CD4-positive, CD25-positive, alpha-beta regulatory T cell (primary cell): ENCODE measurements at places on chromosomes 3 and 15.

DNA sequence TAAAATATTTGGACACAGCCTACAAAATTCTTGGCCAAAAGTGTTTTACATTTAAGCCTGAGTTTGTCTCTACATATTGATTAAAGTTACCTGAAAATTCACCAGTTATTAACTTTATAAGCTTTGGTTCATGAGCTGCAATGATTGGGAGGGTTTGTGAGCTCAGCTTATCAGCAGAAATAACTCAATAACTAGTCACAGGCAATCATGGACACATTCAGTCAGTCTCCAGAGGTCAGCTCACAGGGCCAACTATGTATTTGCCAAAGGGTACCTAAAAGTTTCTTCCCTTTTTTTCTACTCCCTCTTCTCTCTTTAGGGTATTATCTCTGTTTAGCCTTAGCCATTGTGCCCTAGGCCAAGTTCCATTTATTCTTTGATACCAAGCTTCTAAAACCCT lies 145.9 kb downstream of the ZPLD1 start:
- DNase-seq, result no peak

DNA sequence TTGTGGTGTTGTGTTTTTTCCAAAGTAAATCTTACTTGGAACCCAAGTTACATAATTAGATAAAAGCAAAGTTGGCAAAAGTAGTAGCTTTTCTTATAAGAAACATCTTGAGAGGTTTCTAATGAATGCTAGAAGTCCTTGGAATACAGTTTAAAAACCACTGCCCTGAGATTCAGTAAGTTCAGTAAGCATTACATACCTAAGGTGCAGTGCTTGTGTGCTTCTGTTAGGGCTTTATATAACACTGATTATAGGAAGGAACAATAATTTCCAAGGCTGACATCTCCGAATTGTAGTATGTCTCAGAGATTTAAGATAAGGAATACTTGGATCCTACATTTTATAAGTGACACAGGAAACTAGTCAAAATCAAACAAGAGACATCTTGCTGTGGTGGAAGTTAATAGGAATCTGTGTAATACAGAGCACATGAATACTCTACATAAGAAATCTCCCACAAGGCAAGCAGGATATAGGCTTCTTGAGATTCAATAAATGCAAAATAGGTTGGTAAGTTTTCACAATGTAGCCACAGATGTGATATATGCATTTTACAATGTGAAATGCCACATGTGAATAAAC lies 268.2 kb downstream of the LSAMP start:
- DNase-seq, result no peak

DNA sequence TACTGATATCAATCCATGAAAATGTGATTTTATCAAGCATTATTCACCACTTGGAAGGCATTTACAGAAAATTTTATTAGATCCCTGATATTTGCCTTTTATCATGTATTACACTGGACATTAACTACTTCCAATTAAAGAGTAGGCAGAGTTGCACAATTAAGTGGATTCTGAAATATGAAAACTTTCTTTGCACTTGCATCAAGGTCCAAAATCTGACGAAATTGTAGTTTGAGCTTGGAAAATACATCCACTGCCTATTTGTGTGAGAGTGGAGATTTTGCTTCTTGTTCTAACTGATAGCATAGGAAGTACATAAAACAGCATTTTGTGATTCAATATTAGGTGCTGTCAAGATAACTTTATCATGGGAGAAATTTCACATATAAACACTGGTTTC lies 49.6 kb upstream of the SLC12A8 start:
- no peak for DNase-seq

DNA sequence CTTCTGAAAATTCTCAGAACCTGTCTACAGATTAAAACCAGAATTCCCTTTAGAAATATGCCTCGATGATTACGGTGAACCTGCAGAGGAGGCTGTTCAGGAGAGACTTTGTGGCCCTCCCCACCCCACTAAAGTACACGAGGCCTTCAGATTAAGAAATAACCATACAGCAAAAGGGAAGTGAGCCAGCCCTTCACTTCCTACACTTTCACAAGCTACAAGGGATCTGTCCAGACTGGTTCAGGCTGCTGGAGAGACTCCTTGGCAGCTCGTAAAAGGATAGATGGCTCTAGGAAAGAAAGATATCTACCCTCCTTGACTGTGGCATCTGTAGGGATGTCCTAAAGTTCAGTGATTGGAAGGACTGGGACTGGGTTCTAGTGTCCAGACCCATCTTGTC lies 102.6 kb downstream of the ALDH1A2 start:
- DNase-seq, result no peak

DNA sequence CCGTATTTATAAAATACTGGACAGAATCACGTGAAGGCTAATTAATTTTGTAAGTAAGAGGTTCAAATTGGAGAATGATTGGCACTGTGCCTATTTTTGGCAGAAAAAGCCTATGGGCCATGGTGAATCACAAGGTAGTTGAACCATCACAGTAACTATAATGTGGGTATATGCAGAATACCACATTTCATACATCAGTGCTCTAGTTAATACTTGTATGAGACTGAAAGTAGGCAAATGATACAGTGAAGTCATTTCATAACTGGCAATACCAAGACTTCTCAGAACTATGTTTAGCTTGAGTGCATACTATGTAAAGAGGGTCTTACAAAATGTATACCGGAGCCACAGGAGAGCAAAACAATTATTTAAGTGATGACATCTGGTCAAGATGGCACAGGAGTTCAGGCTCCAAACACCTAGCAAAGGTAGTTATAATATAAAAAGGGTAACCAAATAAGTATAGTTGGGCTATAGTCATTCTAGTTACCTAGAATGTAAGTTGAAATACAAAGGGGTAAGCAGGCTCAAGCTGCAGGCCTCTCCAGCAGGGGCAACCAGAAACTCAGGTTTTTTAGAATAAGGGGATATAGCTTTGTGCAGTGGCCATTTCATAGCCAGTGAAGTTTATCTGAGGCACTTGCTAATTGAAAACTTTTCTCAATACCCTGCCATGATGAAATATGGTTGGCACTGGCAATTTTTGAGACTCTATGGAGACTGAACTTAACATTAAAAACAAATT lies 19.1 kb downstream of the GPR160 start:
- DNase-seq, result no peak

GRCh38 chr3:107227091-107227490 lies 150.1 kb upstream of the CCDC54 start:
- DNase-seq, result no peak

DNA sequence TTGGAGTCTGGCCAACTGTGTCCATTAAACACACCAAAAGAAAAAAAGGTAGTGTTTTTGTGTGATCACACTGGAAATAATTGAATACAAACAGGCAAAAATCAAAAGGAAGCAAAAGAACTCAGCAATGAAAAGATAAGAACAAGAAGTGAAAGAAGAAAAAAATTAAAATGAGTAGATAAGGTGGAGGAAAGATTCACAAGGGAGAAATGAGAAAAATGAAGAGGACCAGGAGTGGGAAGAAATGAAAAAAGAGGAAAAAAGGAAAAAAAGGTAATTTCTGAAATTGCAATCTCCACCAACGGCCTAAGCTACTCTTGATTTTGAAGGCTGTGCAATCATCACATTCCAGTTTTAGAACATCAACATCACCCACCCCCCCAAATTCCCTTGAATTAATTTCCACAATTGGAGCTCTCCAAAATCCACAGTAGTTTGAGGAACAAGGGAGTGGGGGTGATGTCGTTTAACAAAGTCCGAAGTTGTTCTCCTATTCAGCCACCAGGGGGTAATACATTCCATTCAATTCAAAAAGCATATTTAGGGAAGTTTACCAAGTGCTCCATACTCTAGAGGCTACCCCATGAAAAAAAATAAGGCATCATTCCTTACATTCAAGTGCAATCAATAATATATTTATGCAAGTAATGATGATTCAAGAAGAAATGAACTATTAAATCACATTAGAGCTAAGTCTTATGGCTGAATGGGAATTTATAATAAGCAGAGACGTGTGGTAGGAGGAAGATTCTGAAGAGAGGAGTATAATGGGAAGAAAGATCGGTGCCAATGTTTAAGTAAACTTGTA lies 37.4 kb downstream of the ZNF860 start:
- no peak for DNase-seq

DNA sequence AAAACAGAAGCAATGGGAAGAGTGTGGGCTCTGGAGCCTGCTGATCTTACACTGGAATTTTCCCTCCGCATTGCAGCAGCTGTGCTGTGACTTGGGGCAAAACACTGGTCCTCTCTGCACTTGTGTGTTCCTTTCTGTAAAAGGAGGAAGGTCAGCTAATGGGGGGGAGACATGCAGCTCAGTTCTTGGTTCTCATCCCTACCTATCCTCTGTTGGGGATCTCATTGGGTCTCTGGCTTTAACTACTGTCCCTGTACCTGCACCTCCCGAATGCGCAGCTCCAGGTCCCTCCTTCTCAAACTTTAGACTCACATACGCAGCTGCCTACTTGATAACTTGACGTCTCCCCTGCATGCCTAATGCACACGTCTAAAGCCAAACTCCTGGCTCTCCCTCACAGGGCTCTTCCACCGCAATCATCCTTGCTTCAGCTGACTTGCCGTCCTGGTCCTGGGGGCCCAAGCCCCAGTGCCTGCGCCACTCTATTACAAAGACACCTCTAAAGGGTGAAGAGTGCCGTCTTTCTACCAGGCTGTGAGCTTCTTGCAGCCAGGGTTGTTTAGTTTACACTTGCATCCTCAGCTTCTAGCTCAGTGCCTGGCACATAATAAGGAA lies 5.9 kb upstream of the TMEM44 start:
- no peak for DNase-seq

- no peak for DNase-seq
Observed at GRCh38 chr15:71883447-71883846, 73.1 kb downstream of the NR2E3 start.

DNA sequence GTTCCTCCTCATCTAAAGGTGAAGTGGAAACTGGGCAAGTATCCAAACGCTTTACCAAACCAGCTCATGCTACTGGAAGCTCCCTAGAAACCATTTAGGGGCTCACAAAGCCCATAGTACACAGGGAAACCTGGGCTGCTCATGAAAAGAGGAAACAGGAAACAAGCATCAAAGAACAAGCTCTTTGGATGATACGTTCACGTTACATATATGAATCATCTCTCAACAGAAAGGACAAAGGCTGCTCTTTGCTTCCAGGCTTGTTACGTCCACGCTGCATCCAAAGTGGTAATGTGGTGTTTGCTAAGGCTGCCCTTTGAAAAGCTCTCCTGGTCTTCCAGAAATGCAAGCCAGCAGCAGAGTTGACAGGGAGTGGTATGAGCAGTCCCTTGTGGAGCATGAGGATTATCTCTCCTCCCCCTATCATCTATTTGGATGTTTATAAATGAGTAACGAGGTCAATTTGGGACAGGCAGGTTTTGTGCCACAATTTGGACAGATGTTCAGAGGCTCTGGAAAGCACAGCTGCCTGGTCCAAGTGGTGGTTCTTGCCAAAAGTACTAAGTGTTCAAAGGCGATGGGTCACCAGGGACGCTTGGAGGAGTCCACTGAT lies 98.0 kb upstream of the RORA start:
- DNase-seq, result no peak

DNA sequence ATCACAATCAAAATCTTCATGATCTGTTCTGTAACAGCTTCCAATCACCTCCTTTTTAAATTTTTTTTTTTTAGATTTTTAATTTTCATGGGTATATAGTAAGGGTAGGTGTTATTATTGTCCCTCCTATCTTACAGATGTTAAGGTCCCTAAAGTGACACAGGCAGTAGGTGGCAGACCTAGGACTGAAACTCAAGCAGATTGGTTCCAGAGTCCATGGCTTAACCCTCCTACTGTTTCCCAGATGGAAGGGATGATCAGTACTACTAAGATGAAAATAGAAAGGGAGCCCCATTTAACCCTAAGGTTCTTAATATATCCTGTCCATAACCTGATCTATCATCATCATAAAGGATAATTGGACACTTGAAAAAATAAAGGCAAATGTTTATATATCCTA lies 57.1 kb downstream of the CHAC1 start:
- no peak for DNase-seq
